ENCODE measurements at places on chromosomes 2 and 18.

DNA sequence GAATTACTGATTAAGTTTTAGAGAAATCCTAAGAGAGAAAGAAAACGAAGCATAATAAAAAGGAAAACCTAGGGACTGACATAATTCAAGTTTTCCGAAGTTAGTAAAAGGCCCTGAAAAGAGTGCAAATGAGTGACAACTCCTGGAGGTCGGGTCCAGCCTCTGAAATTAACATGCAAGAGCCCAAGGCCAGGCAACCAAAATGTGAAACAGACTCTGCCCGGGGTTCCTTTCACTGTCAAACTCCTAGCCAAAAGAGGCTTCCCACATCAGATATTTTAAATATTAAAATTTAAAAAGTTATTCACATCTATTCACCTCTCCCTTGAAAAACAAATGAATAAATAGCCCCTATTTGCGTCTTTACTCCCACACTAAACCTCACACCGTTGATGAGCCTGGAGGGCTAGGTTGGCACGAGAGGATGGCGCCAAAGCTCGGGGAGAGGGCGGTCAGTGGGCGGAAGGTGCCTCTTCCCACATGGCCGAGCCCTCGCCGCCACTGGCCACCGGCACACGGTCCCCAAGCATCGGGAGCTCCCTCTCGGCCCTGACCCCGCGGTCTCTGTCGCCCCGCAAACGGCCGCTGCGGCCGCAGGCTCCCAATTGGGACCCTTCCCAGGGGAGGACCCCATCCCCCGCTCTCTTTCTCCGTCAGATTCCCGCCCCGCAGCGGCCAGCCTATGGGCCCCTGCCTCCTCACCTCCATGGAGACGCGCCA lies 630 bp downstream of the PPM1G start:
- peak; percentile 36 for DNase-seq

DNA sequence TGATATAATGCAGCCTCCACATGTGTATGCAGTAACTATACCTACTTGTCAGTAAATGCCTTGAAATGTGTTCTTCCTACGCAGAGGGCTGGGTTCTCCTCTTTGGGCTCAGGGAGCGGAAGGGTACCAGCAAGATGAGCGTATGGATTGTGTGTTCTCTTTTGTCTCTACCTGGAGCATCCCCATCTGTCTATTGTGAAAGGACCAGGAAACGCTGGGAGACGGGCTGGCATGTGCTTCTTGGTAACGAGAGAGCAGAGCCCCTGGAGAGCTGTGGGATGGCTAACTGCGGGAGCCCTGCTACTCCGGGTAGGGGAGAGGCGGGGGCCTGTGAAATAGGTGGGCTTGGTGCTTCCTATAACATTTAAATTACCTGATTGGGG lies 80.9 kb downstream of the BCL2 start:
- no peak for DNase-seq

DNA sequence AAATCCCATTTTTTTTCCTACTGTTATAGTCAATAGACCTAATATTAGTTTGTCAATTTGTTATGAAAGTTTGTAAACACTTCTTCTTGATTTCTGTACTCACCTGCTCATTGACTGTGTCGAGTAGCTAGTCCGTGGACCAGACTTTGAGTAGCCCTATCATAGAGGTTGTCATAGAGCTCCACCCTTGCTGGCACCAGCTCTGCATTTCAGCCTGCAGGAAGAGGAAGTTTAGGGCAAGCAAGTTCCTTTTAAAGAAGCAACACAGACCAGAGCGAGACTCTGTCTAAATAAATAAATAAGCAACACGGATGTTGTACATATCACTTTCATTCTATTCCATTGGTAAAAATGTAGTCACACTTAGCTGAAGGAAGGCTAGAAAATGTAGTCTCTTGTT lies 74.0 kb downstream of the MCFD2 start:
- no peak for DNase-seq

DNA sequence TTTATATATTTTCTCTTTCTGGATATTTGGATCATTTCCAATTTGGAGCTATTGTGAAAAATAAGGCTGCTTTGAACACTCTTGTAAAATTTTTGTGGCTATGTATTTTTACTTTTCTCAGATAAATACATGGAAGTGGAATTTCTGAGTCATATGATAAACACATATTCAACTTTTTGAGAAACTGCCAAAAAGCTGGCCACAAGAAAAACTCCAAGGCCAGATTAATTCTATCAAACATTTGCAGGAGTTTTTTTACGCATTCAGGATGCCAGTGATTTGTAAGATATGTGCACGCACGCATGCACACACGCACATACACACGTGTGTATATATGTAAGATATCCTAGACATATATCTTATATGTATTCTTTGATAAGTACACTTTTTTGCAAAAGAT lies 477.5 kb upstream of the SPHKAP start:
- DNase-seq, result no peak

DNA sequence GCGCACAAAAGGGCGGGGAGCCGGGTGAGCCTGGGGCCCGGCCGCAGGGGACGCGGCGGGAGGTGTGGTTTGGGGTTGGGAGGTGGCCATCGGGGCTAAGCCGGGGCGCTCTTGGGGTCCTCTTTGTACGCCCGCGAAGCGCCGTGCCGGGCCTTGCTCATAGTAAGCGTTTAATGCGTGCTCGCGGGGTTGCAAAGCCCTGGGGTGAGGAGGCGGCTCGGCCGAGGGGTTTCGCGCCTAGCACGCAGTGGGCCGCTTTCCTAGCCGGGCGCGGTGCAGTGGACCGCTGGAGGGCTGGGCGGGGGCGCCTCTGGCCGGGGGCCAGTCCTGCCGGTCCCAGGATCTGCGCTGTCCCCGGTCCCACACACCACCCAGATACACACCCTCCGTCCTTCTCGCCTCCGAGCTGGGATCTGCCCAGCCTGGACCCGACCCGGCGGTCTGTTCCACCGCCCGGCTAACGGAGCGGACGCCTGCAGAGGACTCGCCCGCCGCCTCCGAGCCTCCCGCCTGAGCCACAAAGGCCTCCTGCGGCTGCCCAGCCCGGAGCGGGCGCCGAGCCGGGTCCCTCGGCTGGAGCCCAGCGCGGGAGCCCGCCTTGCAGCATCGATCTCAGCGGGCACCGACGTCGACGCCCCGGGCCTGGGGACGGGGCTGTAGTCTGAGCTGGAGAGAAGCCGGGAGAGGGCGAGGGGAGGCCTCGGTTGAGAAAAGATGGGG lies 564 bp downstream of the DPYSL5 start:
- no peak for DNase-seq

GRCh38 chr2:236641051-236641726 lies 71.6 kb downstream of the ACKR3 start:
- DNase-seq, result peak; percentile 51

- DNase-seq, result no peak
Observed at GRCh38 chr2:39399570-39399969, 37.5 kb downstream of the MAP4K3 start.

DNA sequence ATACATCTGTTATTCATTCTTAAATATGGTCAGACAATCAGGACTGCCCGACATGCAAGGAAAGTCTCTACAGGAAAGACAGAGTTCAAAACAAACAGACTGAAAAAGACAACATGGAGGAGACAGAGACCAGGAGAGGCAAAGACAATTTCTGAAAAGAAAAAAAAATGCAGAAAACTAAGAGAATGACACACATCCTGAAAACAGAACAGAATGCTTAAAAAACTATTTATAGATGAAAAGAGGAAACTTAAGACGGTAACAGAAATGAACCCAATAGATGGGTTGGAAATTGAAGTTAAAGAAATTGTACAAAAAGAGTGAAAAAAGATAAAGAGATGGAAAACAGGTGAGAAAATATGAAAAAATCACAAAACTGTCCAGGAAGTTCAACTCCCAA lies 95.7 kb downstream of the BCL2 start:
- DNase-seq, result no peak

DNA sequence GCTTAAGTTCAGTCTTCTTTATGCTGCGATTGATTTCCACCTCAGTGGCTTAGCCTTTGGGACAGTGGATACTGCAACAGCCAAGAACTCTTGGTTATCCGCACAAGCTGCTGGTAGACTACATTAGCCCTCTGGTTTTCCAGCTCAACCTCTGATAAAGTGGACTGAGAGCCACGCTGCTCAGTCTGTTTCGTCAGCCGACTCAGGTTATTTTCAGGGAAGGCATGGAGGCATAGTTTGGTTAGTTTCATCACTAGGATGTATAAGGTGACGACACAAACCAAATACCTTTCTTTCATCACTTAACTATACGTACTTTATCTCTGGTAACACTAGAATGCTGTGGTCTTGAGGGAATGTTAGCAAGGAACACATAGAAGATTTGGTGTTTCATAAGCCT lies 14.2 kb downstream of the CD8A start:
- no peak for DNase-seq

DNA sequence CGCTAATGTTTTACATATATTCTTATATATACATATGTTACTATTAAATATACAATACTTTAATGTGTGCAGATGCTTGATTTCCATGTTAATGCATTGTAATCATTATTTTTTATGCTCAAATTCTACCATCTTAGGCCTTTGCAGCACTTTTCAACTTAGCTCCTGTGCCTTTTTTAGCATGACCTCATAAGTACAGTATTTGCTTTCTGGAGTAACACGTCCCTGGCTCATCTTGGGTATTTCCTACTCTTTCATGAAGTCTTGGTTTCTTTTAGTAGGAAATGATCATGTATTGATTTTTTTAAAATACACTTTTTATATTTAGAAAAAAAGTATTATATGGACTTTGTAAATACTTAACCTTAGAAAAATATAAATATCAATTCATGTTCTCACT lies 36.5 kb downstream of the CAB39 start:
- no peak for DNase-seq

DNA sequence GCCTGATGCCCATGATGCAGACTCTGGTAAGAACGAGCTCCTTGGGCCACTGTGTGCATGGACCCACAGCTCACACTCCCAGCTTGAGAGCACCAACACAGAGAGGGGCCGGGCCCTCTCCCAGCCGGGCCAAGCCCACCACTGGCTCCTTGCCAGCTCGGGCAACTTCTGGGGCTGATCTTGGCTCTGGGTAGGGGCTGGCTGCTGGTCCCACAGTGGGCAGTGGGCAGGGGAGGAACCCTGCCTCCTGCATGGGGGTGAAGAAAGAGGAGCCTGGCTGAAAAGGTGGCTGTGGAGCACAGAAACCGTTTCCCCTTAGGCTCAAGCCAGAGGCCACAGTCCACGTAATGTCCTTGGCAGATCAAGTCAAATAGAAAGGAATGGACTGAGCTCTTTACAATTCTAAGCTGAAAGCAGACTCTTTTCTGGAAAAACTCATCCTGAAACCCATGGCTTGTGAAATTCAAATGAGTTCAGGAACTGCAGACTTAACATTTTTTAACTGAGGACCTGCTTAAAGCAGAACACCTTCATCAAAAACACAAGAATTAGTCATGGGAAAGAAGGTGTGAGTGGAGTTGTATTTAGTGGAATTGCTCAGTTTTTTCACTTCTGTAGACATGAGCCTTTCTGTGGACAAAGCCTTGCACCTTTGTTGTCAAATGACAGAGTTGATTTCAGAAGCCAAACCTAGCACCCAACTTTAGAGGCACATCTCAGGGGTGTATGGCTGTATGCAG lies 104.9 kb downstream of the STPG4 start:
- no peak for DNase-seq

- DNase-seq, result no peak
Observed at GRCh38 chr2:235661167-235661937, 167.5 kb downstream of the AGAP1 start.

GRCh38 chr18:50716902-50717301 lies 102.9 kb downstream of the MRO start:
- DNase-seq, result no peak

DNA sequence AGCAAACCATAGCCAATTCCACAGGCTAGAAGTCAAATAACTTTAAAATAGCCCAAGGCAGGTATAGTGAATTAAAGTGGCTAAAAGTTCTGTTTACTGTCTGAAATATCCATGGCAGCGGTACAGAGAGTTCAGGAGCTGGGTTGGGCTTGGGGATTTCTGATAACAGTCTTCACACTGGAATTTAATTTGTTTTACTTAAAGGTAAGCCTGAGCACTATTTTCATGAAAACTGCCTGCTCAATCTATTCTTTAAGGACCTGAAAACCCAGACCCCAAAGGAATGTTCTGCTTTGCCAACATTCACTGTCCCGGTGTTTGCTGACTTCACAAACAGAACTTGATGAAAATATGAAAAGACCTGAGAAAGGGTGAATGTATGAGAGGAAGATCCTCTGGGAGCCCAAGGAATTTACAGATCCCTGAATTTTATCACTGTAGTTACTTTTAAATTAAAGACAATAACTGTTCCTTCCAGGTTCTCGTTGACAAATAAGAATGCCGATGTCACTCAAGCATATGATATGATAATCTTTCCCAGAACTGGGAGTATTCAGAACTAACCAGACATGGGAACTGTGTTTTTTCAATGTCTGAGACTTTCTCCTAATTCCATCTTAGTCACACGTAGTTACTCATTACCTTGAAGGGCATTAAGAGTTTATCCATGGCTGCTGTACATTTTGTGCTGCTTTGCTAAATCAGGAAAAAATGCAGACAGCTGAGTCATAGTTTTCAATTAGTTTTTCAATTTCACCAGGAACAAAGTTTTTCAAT lies 28.3 kb upstream of the ITGB6 start:
- no peak for DNase-seq

GRCh38 chr2:15159751-15160177 lies 401.4 kb downstream of the NBAS start:
- DNase-seq, result no peak

GRCh38 chr2:30514134-30514847 lies 67.2 kb downstream of the LCLAT1 start:
- peak; percentile 32 for DNase-seq

GRCh38 chr18:57249179-57249578 lies 102.3 kb downstream of the BOD1L2 start:
- no peak for DNase-seq

DNA sequence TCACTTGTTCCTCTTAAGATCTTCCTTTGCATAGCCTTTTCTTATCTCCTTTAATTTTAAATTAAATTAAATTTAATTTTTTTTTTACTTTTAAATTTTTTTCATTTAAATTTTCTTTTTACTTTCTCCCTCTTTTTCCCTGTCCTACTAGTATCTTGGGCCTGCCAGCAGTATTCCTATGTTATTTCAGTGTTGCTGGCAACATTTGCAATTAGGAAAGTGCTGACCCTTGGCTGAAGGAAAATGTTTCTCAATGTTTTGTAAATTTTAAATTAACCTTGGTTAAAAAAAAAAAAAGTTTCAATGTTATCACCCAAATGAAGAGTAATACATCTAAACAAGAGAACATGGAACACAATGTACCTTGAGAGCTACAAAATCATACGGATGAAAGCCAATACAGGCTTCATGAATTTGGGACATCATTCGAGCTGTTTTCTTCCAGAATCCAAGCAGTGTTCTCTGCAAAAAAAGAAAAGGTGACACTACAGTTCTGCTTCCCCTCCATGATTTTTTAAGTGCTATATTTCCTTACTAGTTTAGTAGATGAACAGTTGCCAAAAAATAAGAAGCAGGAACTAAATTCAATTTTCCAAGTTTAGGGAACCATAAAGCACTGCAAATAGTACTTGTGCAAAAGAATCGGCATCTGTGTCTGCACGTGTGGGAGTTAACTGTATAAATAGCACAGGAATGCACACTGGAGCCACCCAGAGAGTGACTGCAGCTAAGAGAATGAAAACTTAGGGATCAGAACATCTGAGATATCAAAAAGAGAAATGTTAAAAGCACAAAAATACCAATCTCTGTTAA lies 55.8 kb downstream of the ICA1L start:
- DNase-seq, result peak; percentile 28

GRCh38 chr2:3142210-3142609 lies 235.4 kb downstream of the EIPR1 start:
- no peak for DNase-seq
